Stimulated activated CD4-positive, alpha-beta T cell treated with anti-CD3 and anti-CD28 coated beads, Interleukin-1b, Interleukin-23, amount 100 ng/mL, for 48 hours (primary cell): ENCODE measurements at places on chromosomes 6 and 20.

- no peak for DNase-seq
Measured at GRCh38 chr6:36754582-36755434, 57.2 kb downstream of the RAB44 start.

GRCh38 chr6:26240157-26241032 is 124.6 kb upstream of the BTN3A2 start:
- DNase-seq, result peak; percentile 83

GRCh38 chr6:3293271-3294155 is 34.8 kb downstream of the PSMG4 start:
- DNase-seq, result no peak

DNA sequence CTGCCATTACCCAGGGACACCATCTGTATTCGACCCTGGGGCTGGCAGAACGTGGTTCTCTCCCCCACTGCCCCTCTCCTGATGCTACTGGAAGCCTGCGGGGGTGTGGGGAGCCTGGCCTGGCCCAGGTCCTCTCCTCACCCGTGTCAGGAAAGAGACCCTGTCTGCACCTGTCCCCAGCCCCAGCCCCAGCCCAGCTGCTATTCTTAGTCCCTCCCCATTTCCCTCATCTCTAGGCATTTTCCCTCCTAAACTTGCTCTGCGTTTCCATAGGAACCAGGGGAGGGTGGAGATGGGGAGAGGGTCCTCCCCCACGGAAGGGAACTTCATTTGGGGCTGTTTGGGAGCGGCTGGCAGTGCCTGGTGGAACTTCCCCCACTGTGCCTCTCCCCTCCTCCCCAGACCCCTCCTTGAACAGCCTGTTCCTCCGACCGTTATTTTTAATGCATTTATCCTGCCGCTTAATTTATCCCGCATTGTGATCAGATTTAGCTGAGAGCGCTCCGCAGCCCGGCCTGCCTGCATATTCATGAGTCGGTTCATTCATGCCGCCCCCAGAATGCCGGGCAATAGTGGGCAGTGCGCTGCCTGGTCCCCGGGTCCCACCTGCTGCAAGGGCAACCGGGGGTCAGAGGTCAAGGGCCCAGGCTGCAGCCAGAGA is 31.8 kb upstream of the DLGAP4 start:
- DNase-seq, result no peak

- no peak for DNase-seq
Measured at GRCh38 chr6:5090603-5091002, 5.5 kb downstream of the PPP1R3G start.

GRCh38 chr6:129494099-129494498 is 215.9 kb downstream of the ARHGAP18 start:
- no peak for DNase-seq

DNA sequence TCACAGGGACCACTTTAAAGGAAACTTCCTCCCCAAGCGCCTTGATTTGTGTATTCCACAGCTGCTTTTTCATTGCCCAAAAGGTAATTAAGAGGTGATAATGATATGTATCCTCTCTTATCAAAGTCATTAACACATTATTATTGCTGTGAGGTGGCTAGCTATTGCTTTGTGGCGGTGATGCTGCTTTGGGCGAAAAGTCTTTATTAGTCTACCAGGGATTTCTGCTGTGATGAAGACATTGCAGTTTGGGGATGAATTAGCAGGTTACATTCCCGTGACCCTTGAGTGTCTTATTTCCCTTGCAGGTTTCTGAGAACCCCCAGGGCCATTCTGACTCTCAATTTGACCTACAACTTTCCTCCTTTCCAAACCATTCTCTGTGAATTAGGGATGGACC is 143.4 kb upstream of the SOX4 start:
- no peak for DNase-seq

DNA sequence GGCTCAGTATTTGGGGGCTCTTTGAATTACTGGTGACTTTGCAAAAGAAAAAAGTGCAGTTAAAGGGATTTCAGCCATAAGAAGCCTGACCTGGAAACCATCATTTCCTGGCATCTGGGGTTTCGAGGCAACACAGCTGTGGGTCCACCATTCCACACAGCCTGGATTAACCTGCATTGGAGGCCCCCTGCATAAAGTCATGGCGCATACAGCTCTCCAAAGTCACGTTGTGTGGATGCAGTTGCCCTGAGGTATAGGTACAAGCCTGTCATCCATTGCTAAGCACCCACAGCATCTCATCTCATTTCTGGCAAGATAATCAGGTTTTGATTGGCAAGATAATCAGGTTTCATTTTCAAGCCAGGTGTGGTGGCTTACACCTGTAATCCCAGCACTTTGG is 54.5 kb upstream of the TAGAP start:
- no peak for DNase-seq

DNA sequence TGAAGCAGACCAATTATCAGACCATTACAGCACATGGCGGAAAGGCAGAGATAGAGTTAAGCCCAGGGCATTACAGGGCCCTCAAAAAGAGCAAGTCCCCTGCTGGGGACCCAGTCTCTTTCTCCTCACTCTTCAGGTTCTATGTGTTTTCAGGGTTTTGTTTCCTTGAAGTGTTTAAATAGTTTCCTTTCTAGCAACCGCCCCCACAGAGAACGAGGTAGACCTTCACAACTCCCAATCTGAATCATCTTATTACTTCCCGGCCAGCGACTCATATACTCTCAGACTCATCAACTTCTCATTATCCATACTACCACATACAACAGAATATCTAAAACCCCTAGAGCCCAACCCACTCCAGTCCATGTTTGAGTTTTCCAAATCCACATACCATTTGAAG is 526.6 kb upstream of the ARID1B start:
- DNase-seq, result peak; percentile 53

DNA sequence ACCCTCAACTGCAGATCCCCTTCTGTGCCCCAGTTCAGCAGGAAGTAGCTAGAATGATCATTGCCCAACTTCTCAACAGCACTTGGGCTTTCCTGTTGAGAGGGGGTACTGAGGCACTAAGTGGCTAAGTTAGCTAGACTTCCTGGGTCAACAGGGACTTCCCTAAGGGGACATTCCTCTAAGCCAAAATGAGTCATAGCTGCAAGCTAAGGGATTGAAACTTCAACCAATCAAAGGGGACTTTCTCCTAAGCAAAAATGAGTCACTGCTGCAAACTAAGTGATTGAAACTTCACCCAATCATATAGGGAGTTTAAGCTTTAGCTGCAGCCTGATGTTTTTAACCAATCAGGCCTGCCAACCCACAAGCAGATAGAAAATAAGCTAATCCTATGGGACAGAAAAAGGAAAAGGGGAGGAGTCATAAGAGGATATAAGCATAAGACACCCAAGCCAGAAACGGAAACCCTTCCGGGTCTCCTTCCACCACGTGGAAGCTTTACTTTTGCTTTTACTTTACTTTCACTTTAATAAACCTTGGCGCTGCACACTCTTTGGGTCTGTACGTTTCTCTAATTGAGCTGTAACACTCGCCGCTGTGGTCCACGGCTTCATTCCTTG is 659.0 kb upstream of the HS3ST5 start:
- DNase-seq, result no peak

DNA sequence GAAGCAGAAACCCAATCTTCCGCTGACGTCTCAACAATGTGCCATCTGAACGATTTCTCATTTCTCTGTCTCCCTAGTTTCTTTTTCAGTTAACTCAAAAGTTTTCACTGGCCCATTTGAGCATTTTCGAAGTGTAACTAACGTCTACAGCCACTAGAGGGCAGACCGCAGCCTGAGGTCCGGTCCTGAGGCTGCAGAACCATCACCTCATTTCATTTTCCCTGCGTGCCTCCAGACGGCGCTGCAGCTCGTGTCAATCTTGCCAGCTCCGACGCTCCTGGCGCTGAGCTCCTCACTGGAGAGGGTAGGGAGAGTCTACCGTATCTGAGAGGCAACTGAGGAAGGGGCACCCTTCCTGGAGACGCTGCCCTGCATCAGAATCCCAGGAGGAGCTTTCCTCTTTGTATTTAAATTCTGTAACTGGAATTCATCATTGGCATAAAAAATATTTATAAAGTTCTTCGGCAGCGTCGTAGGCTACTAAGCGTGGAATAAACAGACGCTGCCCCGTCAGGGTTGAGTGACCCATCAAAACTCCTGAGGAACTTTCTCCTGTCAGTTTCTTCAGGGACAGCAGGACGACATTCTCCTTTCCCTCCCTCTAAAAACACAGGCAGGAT is 28.5 kb upstream of the DTNBP1 start:
- peak; percentile 83 for DNase-seq

- DNase-seq, result no peak
Measured at GRCh38 chr6:117264692-117265409, 507 bp upstream of the VGLL2 start.

GRCh38 chr6:170160628-170161611 is 130.0 kb downstream of the DLL1 start:
- DNase-seq, result no peak

GRCh38 chr20:10731190-10731965 is 57.6 kb upstream of the JAG1 start:
- DNase-seq, result no peak

GRCh38 chr6:149889326-149889725 is 8.6 kb downstream of the RAET1E start:
- DNase-seq, result no peak

GRCh38 chr20:3406481-3407039 is 909 bp downstream of the DNAAF9 start:
- no peak for DNase-seq
